Activated naive CD4-positive, alpha-beta T cell treated with anti-CD3 and anti-CD28 coated beads, Interleukin-2, amount 50 U/mL, for 16 hours (primary cell): ENCODE measurements at places on chromosomes 3 and 15.
A peak's percentile ranks its signal among the peaks of the same experiment; 100 is the strongest.

GRCh38 chr3:190494907-190495306 is 19.0 kb upstream of the IL1RAP start:
- DNase-seq = no peak

DNA sequence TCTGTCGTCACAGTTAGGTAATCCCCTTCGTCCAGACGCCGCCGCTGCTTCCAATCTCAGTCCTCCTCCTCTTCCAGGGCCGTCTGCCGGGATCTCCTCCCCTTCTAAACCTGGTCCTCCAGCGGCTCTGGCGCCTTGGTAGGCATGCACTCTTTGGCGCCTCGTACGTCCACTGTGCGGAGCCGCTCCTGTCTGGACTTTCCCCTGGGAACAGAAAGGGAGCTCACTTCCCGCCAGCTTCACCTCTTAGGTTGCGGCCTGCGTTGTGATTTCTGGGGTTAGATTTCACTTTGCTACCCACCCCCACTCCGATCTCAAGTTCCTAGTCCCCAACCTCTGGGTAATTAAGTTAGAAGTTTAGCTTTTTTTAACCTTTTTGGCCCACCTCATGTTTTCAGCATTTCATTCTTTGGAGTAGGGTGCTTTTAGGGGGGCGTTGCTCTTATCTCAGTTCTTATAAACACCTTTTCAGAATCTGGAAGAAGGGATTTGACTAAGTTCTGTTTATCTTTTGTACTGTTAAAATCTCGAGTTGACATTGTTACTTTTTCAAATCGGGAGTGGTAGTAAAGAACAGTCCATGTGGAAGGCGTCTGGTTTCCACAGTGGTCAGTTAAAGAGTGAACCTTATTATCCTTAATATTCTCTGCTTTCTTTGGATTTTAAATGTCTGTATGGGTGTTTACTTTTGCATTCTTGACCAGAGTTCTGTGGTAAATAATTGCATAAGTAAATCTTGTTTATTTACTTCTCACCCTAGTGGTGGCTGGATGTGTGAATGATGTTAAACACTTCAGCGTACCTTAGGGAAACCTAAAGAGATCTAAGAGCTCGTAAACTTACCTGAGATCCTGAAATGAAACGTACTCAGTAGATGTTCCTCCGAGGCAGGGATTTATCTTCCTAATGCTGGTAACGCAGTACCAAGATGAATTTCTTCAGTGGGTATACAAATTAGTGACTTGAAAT is 611 bp downstream of the CTDSPL2 start:
- no peak for DNase-seq

DNA sequence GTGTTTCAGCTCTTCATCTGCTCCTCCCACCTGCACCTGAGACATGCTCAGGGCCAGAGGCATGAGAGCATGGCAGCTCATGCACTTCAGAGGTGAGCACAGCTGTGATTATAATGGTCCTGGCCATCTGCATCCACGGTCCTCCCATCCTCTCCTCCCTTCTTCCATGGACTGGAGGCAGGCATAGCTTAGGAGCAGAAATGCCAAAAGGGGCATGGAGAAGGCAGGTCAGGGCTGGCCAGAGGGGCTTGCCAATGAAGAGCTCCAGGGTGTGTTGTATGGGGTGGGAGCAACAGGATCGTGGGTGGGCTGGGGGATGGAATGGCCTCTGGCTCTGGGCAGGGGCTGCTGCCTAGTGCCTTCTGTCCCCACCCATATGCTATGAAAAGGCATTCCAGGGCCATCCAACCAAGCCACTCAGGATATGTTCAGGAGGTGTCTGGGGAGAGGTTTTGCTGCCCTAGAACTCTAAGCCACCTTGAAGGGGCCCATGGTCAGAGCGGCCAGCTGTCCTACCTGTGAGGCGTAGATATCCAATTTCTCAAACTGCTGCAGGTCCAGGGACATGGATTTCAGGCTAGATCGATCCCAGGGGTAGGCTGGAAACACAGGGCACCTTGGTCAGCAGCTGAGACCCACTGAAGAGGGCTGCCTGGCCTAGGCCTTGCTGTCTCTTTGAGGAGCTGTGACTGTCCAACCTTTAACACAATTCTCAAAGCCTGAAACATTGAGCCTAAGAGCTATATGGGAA is 26.1 kb downstream of the KY start:
- no peak for DNase-seq

DNA sequence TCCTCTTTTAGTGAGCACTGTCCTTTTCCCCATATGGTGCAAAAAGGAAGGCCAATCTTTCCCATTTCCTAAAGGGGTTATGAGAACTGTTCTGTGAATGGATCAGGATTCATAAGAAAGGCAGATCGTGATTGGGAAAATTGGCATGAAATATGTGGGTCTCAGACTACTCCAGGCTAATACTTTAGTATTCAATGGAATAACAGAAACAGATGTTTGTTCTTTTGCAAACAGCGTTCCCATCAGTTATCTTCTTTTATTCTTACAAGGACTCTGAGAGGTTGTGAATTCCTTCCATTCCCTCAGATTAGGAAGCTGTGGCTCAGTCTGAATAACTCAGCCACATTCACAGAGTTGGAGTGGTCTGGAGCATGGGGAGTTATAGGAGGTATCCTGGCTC is 51.3 kb upstream of the MTMR10 start:
- no peak for DNase-seq

- DNase-seq = no peak
These were observed 20.7 kb downstream of the TIMP4 start for GRCh38 chr3:12138044-12138443.

DNA sequence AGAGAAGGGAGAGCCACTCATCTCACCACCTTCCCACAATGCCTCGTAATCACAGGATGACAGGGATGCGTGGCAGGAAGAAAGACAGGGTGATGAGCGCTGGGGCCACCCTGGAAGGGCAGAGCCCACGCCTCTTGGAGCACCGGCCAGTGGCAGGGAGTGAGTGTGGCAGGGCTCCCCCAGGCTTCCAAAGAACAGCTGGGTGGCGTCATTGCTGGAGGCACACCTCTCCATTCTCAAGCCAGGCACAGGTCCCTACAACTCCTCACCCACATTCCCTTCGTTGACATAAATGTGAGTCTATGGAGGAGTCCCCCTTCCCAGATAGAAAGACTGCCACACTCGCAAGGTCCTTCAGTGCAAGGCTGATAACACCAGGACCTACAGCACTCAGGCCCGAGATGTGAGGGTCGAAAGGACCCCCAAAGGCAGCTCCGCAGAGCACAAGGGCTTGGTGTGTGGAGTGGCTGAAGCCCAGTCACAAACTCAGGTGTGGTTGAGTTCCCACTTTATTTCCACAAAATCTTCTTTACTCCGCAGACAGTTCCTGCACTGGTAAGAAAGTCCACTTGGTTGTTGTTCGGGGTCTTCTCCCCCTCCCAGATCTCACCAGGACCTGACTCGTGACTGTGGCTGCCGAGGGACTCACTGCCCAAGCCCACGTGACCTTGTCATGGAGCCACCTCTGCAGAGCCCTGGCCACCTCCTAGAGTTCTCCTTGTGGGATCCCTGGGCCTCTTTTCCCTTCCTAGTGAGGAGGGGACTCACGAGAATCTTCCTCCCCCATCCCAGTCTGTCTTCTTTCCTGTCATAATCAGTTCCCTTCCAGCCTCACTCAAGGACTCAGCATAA is 22.4 kb upstream of the CORO2B start:
- no peak for DNase-seq

DNA sequence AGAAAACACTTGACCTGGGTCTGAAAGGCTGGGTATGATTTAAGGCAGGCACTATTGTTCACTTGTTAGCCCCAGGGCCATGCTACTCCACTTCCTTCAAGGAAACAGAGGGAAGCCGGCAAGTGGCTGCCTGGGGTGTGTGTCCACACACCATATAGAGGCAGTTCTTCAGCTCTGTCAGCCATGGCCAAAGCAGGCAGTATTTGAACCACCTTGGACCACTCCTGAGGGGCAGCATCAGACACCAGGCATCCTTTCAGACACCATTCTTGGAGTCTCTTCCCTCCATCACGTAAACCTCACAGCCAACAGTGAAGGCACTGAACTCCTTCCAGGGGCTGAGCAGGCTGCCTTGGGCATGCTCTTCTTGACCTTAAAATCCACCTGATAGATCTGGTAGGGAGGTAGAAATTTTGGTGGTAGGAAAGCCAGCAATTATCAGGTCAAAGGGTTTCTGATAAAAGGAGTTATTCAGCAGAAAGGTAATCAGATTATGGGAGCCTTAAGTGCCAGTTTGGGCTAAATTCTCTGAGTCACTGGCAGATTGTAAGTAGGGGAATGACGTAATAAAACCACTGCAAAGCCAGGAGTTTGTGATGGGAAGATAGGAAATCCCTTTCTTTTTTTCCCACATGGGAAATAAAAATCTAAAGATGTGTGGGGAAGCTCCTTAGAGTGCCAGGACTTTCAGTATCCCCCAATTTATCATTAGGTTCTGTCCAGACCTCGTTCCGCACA is 20.2 kb downstream of the TGFBR2 start:
- no peak for DNase-seq

- no peak for DNase-seq
These were observed 43.1 kb downstream of the COL8A1 start for GRCh38 chr3:99681512-99681911.

DNA sequence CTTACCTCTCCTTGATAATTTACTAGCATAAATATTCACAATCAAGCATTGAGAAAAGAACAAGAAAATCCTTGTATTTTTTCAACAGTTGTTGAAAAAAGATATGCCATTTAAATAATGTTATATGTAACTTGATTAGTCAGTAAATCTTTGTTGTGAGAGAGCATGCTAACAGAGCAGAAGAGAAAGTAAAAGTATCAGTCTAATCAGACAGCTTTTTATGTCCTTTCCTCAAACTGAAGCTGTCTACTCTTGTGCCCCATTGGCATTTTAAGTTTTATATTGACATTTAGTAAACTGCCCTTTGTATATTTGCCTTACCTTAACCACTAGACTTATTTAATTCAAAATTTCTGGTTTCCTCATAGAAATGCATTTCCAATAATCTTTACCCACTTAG is 668.7 kb downstream of the OTOL1 start:
- DNase-seq = no peak

- no peak for DNase-seq
These were observed 20.4 kb downstream of the SLC7A14 start for GRCh38 chr3:170565495-170565894.

DNA sequence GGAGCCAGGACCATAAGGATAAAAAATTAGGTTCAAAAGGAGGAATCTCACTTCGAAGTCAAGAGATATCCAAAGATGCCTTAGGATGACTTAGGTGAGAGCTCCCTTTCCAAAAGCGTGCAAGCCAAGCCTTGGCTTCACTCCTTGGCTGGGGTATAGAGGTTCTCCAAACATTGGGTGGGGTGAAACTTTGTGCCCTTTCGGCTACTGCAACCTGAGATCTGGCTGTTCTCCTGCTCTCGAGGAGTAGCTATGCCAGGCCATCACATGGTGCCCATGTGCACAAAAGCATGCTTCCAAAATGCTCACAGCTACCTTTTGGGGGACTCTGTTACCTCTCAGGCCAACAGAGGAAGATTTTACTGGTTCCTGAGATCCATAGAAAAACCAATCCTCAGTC is 373.8 kb downstream of the EPHB1 start:
- no peak for DNase-seq

GRCh38 chr3:150069633-150070032 is 98.9 kb upstream of the PFN2 start:
- no peak for DNase-seq

DNA sequence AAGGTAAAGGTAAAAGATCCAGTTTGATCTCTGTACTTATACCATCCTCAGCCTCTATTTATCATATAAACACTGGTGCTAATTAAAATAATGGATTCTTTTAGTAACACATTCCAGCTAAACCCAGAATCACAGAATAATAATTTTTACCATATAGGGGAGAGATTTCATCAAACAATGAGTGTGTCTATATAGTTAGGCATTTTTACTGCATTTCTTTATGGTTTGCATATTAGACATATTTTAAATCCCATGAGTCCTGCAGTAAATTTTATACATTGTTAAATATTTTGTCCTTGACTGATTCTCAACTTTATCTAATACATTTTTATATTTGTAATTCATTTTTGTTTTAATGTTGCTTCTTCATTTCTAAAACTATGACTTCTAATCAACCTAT is 323.7 kb upstream of the AGTR1 start:
- no peak for DNase-seq

GRCh38 chr3:134197681-134198261 is 52.9 kb downstream of the RYK start:
- DNase-seq = no peak

GRCh38 chr3:184807549-184807948 is 4.4 kb upstream of the VPS8 start:
- no peak for DNase-seq

GRCh38 chr3:133211449-133211848 is 173.3 kb downstream of the TMEM108 start:
- DNase-seq = no peak

GRCh38 chr3:179652447-179653095 is at the start of gene USP13:
Gene USP13, plus strand, starts transcription at chr3:179653040. Its CDS starts 186 bp downstream, at chr3:179653226.
- peak; percentile 63 for DNase-seq

- no peak for DNase-seq
These were observed 2.2 kb upstream of the BBX start for GRCh38 chr3:107520535-107520934.
